PC-9 (cell line): ENCODE measurements at places on chromosomes 5 and 9. TPM values are rescaled to one million over a fixed set of nuclear protein-coding genes. Genes with fewer than 3 reads are reported as not detected.

Gene BRD9
- total RNA-seq, result 102 and 112 TPM in 2 replicates

Gene CBY3
- not detected in 2 replicates for total RNA-seq

Gene ARHGEF28
- total RNA-seq, result 62.5 and 77.5 TPM in 2 replicates

Gene TCF7
- 8.9 and 13.0 TPM in 2 replicates for total RNA-seq

Gene CAAP1
- 12.1 and 14.0 TPM in 2 replicates for total RNA-seq

Gene LRRC70
- total RNA-seq, result 0.98 and 1.1 TPM in 2 replicates

Gene MIER3
- 16.4 and 17.3 TPM in 2 replicates for total RNA-seq

Gene CORO2A
- 19.5 and 19.8 TPM in 2 replicates for total RNA-seq

Gene ERAP2
- 48.2 and 51.9 TPM in 2 replicates for total RNA-seq

Gene BASP1
- not detected in 2 replicates for total RNA-seq

Gene BAAT
- not detected in 2 replicates for total RNA-seq

Gene PCDHA1
- total RNA-seq, result not detected in 2 replicates

Gene PRSS3
- 1.0 and 1.6 TPM in 2 replicates for total RNA-seq

Gene ZSWIM6
- total RNA-seq, result 9.7 and 12.9 TPM in 2 replicates

Gene LCN9
- total RNA-seq, result not detected in 2 replicates

- no peaks in the 10 kb centered on the region for H3K4me1 ChIP-seq
- H3K4me3 ChIP-seq, result no peak overlapping the region
- H3K27me3 ChIP-seq, result no peaks in the 10 kb centered on the region
- no peak overlapping the region for H3K27ac ChIP-seq
- H3K36me3 ChIP-seq, result no peaks in the 10 kb centered on the region
These were observed 128.2 kb upstream of the ASTN2 start for GRCh38 chr9:117543089-117543488.

GRCh38 chr9:91678807-91679580 lies 255.4 kb upstream of the NFIL3 start:
- no peak overlapping the region for H3K27ac ChIP-seq
- no peak overlapping the region for H3K4me3 ChIP-seq
- no peaks in the 10 kb centered on the region for H3K36me3 ChIP-seq
- no peak for DNase-seq
- no peaks in the 10 kb centered on the region for H3K4me1 ChIP-seq

DNA sequence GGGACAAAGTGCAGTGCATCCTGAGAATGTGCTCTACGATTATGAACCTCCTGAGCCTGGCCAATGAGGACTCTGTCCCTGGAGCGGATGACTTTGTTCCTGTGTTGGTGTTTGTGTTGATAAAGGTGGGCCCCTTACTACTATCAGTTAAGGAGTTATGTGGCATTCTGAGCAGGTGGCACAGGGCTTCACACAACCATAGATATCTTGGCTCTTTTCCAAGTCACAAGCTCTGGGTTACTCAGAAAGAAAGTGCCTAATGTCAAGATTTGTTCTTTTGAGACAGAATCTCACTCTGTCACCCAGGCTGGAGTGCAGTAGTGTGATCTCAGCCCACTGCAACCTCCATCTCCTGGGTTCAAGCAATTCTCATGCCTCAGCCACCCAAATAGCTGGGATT lies 99.0 kb downstream of the GAPVD1 start:
- no peak for DNase-seq
- H3K27me3 ChIP-seq, result no peaks in the 10 kb centered on the region
- peaks cover 26% of the 10 kb centered on the region; the same call in 1 of the 2 replicates for H3K36me3 ChIP-seq
- H3K4me3 ChIP-seq, result no peak overlapping the region
- H3K4me1 ChIP-seq, result no peaks in the 10 kb centered on the region

DNA sequence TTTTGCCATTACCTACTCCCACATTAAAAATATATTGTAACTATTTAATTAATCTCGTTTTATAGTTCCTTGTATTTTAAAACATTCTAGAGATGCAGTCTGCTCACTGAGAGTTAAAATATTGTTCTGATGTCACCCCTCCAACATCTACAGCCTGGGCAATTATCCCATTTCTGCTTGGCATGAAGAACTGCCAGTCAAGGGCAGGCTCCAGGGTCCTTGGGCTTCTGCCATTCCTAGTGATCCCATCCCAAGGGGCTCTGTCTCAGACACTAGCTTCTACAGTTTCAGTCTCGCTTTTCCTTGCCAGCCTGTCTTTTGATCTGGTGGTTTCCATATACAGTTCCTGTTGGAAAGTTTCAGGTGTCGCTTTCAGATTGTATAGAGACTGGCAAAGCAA lies 287.2 kb downstream of the TMEM232 start:
- H3K27ac ChIP-seq, result no peak overlapping the region
- DNase-seq, result no peak
- H3K27me3 ChIP-seq, result no peaks in the 10 kb centered on the region

DNA sequence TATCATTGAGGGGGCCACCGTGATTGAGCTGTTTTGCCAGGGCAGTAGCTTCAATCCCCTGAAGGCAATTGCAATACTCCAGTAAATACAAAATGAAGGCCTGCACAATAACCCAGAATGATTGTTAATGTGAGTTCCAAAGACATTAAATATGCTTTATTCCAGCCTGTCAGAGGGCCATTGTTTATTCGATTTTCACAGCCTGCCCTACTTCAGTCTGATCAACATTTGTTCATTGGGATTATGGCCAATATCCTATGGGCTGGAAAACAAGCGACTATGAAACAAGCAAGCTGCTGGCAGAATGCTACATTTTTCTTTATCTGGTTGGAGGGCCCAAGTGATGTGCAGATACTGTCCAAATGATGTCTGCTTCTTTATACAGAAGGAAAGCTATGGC lies 543.1 kb downstream of the TLE1 start:
- H3K4me3 ChIP-seq, result no peak overlapping the region
- peaks cover 7% of the 10 kb centered on the region; the same call in 1 of the 2 replicates for H3K4me1 ChIP-seq
- DNase-seq, result no peak
- H3K36me3 ChIP-seq, result no peaks in the 10 kb centered on the region

DNA sequence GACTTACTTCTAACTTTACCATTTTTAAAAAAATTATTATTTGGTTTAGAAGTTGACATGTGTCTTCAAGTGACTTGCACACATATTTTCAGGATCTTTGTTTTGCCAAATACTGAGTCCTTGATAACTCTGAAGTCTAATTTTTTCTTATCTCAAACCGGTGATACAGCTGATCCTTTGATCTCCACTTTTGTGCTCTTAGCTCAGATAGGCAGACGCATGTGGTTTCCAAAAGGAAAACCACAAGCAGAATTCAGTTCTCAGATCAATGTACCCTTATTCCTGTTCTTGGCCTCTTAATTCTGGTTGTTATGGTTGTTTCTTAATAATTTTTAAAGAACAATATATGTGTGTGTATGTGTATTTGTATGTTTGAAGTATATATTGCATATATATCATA lies 238.3 kb upstream of the EDIL3 start:
- H3K4me3 ChIP-seq, result no peak overlapping the region
- no peaks in the 10 kb centered on the region for H3K4me1 ChIP-seq
- no peaks in the 10 kb centered on the region for H3K36me3 ChIP-seq
- no peaks in the 10 kb centered on the region for H3K27me3 ChIP-seq
- no peak for DNase-seq

GRCh38 chr5:28850320-28850921 lies 1812.0 kb upstream of the CDH9 start:
- H3K36me3 ChIP-seq, result no peaks in the 10 kb centered on the region
- H3K4me1 ChIP-seq, result no peaks in the 10 kb centered on the region
- no peak overlapping the region for H3K4me3 ChIP-seq
- H3K27ac ChIP-seq, result no peak overlapping the region
- DNase-seq, result no peak
- no peaks in the 10 kb centered on the region for H3K27me3 ChIP-seq

DNA sequence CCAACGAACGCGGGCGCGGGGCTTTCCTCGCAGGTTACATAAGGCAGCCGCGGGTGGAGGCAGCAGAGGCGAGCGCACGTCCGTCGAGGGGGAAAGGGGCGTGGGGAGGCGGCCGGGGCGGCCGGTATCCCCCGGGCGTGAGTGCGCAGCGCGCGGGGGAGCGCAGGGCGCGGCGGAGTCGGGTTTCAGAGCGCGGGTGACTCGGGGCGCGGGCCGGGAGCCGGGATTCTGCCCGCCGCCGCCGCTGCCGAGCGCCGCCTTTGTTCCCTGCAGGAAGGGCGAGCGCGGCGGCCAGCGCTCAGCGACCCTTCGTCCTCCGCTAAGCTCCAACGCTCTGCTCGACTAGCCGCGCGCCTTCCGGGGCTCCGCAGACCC lies at the start of gene COL15A1:
COL15A1 (plus strand) TSS at position 226 of the 375 bp plus-strand sequence. CDS start 155 bp downstream, outside the sequence.
- DNase-seq, result no peak
- H3K4me1 ChIP-seq, result no peaks in the 10 kb centered on the region
- no peak within 1 kb of the TSS for H3K27ac ChIP-seq
- no peaks in the 10 kb centered on the region for H3K36me3 ChIP-seq
- H3K4me3 ChIP-seq, result no peak within 1 kb of the TSS

- H3K27ac ChIP-seq, result no peak overlapping the region
- H3K36me3 ChIP-seq, result no peaks in the 10 kb centered on the region
- H3K4me1 ChIP-seq, result 0 out of 2 replicates have a peak, but pooled peaks cover 10% of the 10 kb centered on the region
- H3K27me3 ChIP-seq, result no peaks in the 10 kb centered on the region
- H3K4me3 ChIP-seq, result no peak overlapping the region
These were observed 271.2 kb downstream of the EDIL3 start for GRCh38 chr5:84113246-84114105.

DNA sequence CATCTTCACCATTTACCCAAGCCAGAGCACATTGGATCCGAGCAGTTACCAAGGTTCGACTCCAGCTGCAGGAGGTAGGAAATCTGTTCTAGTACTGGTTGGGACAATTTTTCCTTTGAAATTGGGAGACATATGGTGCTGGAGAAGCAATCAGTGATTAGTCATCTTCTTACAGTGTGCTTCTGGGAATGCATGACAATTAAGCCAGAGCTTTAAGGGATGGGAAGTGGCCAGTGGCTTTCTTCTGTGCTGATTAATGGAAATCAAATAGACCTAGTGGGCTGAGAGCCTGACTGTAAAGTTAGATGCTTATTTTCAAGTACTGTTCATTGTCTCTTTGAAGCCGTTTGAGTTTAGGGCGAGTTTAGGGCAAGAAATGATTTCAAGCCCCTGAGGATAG lies 152.1 kb downstream of the UNC13B start:
- DNase-seq, result no peak
- no peaks in the 10 kb centered on the region for H3K4me1 ChIP-seq
- H3K4me3 ChIP-seq, result no peak overlapping the region
- no peaks in the 10 kb centered on the region for H3K36me3 ChIP-seq

DNA sequence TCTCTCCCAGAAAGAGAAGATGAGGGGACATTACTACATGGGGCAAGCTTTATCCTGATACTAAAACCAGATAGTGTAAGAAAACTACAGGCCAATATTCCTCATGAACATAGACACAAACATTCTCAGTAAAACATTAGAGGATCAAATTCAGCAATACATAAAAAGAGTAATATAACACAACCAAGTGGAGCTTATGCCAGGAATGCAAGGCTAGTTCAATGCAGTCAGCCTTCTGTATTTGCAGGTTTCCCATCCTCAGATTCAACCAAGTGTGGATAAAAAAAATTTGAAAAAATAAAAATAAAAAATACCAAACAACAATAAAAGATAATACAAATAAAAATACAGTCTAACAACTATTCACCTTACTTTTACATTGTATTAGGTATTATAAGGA lies 31.3 kb downstream of the CCDC69 start:
- no peak overlapping the region for H3K4me3 ChIP-seq
- no peaks in the 10 kb centered on the region for H3K27me3 ChIP-seq
- H3K27ac ChIP-seq, result no peak overlapping the region
- H3K4me1 ChIP-seq, result 0 out of 2 replicates have a peak, but pooled peaks cover 4% of the 10 kb centered on the region
- no peaks in the 10 kb centered on the region for H3K36me3 ChIP-seq
- no peak for DNase-seq

DNA sequence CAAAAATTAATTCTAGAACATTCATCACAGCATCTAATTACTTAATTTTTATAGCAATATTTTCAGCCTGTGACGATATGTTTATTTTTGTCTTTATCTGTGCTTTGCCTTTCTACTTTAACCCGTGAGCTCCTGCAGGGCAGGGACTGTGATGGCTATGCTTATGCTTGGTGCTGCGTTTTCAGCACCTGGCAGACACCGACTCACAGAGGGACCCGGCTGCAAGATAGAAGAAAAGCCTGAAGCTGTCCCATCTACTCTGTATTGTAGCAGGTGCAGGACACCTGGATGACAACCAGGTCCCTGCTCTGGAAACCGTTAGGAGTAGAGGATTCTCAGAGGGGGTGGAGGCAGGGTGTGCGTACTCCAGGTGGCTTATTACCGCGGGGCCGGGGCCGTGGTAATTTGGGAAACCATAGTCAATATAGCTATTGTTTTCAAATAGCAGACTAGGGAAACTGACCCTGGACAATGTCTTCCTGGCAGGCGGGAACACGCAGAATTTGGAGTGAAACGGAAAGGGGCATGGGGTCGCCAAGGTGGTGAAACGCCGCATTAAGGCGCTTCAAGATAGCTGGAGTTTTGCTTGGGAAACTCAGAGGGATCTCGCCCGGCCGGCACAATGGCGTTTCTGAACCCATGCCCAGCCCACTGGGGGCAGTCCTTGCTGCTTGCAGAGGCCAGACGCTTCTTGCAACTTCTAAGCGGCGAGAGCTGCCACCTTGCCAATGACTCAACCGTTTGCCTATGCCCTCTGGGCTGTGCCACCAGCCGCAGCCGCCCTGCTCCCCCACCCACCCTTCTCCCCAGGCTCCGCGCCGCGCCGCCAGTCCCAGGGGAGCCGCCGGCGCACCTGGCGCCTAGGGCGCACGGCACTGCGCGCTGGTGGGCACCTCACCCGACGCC lies 140.1 kb upstream of the PALM2AKAP2 start:
- no peak overlapping the region for H3K27ac ChIP-seq
- peaks cover 12% of the 10 kb centered on the region for H3K27me3 ChIP-seq
- H3K4me3 ChIP-seq, result peak overlapping the region; percentile 96
- peaks cover 5% of the 10 kb centered on the region; the same call in 1 of the 2 replicates for H3K4me1 ChIP-seq
- DNase-seq, result peak; percentile 81
- H3K36me3 ChIP-seq, result no peaks in the 10 kb centered on the region

DNA sequence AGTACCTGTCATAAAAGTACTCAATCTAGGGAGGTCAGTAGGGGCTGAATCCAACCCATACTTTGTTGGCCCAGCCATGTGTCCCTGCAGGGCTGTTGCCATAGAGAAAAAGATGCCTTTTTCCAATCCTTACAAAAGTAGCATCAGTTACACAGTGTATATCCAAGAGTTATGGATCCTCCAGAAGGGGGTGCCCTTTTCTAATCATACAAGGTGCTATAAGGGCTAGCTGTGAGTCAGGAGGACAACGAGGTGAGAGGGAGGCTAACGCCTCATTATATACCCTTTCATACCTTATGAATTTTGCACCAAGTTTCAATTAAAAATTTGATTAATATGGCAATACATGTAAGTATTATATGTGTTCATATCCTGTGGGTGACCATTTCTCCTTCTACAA lies 4.8 kb downstream of the KIAA0825 start:
- DNase-seq, result no peak
- no peak overlapping the region for H3K27ac ChIP-seq

GRCh38 chr5:326109-326508 lies 4.6 kb downstream of the AHRR start:
- H3K27me3 ChIP-seq, result no peaks in the 10 kb centered on the region
- H3K36me3 ChIP-seq, result no peaks in the 10 kb centered on the region
- H3K4me3 ChIP-seq, result no peak overlapping the region
- H3K27ac ChIP-seq, result no peak overlapping the region
- peaks cover 6% of the 10 kb centered on the region; the same call in 1 of the 2 replicates for H3K4me1 ChIP-seq

- no peaks in the 10 kb centered on the region for H3K27me3 ChIP-seq
- no peak overlapping the region for H3K27ac ChIP-seq
- H3K4me1 ChIP-seq, result no peaks in the 10 kb centered on the region
- no peak for DNase-seq
These were observed 378.9 kb downstream of the KCTD16 start for GRCh38 chr5:144549580-144549979.
